ENCODE measurements at places on chromosomes 1 and 21.

- no peak for DNase-seq
These were observed 82.0 kb upstream of the TLR5 start for GRCh38 chr1:223225061-223225460.

- no peak for DNase-seq
These were observed 15.3 kb upstream of the STUM start for GRCh38 chr1:226533220-226533619.

DNA sequence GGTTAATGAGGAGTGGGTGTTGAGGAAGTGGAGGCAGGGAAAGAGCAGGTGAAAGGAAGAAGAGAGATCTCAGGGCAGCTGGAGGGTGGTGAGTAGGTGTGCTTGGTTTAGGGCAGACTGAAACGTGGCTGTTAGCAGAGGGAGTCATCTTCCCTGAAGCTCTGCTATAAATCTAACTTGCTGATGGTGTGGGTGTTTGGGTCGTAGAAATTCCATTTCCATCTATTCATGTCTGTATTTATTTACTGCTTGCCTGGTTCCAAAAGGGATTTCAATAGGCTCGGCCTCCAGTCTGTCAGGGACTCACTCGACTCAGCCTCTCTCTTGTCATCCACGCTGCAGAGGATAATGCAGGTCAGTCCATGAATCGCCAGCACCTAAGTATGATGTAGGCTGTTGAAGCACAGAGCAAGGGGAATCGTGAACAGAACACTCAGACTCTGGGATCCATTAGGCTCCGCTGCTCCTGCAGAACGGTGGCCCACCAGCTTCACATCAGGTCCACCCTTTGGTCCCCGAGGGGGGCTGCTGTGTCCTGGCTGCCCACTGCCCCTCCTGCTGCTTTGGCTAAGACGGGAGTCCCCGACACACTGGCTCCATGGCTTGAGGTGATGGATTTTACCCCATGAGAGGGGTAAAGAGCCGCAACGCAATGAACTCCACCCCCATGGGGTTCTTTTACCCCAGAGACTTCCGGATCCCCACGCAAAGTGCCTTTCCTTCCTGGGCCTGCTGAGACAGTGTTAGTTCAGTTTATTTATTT lies 156.2 kb downstream of the RHOU start:
- DNase-seq, result no peak

GRCh38 chr21:34790341-34790740 lies 121.5 kb downstream of the CLIC6 start:
- no peak for DNase-seq

DNA sequence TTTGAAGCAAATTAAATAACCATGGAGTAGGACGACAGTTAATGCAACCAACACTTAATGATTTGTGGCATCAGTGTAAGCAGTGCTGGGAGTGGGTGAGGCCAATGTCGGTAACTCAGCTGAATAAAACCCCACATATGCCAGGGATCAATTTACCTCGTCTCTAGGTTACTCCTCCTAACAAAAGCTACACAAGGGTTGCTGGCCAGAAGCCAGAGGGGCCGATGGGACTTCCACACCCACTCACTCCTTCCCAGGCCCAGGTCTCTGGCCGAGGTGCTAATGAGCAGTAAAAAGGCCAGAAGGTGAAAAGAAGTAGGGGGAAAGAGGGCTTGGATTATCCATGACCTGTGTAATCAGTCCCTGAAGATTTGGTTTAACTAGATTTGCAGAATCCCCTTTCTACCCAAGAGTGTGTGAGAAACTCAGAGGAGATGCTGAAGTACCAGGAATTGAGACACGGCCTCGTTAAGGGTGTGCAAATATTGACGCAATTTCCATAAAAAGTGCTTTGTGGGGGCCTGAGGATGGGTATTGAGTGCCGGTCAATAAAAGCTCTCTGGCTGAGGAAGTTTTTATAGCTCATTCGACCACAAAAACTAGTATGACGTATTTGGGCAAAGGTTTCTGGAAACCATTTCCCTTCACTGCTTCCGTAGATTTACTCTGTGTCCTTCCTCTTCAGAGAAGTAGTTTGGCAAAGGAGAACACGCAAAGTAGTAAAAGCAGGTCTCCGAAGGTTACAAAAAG lies 145.5 kb downstream of the TBX15 start:
- DNase-seq, result no peak

- DNase-seq, result no peak
These were observed 35.7 kb upstream of the GPR88 start for GRCh38 chr1:100502052-100502792.

DNA sequence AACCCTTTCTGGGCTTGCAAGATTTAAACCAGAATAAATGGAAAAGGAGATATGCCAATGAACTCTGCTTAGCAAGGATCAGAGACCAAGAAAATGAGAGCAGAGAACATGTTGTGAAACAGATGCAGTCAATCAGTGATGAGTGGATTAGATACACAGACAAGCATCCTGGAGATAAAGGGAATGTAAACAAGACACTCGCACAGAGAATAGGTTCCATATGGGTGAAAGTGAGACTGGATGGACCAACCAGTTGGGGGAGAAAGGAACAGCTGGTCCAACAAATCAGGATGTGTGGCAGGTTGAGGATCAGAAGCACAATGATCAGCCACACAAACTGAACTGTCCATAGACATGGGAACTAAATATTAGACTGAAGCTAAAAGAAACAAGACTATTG lies 338.2 kb downstream of the ASTN1 start:
- no peak for DNase-seq

DNA sequence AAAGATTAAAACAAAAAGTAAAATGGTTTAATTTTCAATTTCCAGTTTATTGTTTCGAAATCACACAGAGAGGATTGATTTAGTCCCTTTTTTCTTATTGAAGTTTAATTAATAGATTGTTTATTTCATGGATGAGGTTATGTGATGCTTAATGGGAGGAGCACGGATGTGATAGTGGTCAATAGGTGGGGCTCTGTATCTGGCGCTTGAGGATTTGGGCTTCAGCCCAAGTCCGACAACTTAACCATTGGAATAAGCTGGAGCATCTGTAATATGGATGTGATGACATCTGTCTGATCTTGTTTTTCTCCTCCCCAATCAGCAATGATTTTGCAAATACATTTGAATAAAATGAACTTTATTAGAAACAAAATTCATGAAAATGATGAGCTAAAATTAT lies 169.2 kb downstream of the LYPLAL1 start:
- no peak for DNase-seq

DNA sequence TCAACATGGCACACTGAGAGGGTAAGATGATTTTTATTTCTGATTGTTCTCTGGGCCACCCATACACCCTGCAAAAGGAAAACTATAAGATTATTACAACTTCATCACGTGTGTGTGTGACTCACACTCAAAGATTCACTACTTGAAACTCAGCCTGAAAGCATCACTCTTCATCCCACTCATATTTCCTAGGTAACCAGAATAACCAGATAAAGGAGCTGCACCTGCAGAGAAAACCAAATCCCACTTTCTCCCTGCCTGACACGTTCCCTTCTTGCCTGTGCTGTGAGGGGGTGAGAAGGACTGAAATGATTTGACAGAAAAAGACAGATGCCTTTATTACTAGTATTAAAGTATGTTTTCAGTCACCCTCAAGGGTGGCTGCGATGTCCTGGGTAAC lies 131.6 kb downstream of the TGFBR3 start:
- DNase-seq, result no peak

- no peak for DNase-seq
These were observed 16.9 kb downstream of the ATG4C start for GRCh38 chr1:62800825-62801306.

DNA sequence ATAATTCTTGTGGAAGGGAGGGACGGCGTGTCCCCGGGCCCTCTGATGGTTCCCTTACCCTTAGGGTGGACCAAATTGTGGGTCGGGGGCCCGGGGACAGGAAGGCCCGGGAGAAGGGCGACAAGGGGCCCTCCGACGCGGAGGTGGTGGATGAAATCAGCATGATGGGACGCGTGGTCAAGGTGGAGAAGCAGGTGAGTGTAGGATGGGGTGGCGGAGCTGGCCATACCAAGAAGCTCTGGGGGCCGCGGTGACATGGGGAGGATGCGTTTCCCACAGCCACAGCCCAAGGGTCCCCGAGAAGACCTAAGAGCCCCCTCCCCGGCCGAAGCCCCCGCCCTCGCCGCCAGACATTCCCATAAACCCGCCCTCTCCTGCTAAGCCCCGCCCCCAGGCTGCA lies 24.6 kb downstream of the CITED4 start:
- DNase-seq, result no peak

DNA sequence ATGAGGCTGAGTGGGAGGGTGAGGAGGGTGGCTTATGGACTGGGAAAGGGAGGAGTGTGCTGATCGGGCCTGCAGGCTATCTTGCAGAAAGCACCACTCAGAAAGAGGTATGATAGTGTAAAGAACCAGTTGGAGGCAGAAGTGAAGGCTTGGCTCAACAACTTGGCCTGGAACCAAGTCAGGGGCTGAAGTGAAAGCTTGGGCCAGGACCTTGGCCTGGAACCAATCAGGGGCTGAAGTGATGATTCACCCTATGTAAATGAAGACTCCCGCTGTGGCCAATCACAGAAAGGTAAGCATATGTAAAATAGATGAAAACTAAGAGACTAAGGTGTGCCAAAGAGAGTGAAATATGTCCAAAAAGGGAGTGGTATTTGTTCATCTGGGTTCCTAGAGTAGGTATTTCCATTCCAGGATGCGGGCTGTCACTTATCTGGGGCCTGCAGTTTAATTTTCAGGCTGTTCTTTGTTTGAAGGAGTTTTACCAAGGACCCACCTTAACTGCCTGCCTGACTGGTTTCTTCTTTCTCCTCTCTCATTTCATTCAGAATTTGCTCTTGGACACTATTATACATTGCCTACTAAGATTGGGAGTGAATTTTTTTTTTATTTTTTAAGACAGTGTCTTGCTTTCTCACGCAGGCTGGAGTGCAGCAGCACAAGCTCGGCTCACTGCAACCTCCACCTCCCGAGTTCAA lies 5.1 kb upstream of the RFX5 start:
- no peak for DNase-seq

- no peak for DNase-seq
These were observed 1.4 kb upstream of the SUCO start for GRCh38 chr1:172531412-172532182.

DNA sequence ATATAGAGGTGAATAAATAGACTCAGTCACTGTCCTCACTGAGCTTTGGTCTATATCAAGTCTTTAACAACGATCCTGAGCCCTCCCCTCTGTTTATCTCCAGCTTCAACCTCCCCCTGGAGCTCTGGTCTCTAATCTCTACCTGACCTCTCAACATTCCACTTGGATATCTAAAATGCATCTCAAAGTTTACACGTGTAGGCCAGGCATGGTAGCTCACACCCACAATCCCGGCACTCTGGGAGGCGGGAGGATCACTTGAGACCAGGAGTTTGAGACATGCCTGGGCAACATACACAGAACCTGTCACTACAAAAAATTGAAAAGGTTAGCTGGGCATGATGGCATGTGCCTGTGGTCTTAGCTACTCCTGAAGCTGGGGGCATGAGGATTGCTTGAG lies 53.4 kb downstream of the GADD45A start:
- DNase-seq, result no peak

DNA sequence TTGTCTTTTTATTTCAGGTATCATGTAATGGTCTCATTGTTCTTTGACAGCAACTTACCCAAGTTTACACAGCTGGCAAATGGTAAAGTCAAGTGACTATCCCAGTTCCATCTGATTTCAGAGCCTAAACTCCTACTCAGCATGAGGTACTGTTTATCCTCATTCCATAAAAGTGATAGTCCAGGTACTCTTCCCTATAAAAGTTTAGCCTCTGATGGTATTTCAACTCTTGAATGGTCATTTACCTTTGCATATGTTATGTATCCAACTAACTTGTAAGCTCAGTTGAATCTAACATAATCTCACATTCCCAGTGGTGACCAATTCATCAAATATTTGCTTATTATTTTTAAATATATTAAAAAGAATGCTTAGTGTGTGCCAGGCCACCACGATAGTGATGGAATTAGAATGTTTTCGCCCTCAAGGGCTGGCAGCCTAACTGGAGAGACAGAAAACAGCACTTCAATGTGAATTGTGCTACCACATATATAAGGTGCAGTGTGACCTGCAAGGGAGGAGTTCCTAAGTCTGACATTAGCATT lies 307.1 kb downstream of the CTH start:
- no peak for DNase-seq

GRCh38 chr1:57024855-57025254 lies 59.0 kb upstream of the C8B start:
- no peak for DNase-seq
